ENCODE measurements at places on chromosomes 12 and 14.

GRCh38 chr12:24997970-24998582 lies 49.2 kb upstream of the BCAT1 start:
- no peak for DNase-seq

- no peak for DNase-seq
Observed at GRCh38 chr12:89384050-89384758, 31.9 kb upstream of the DUSP6 start.

DNA sequence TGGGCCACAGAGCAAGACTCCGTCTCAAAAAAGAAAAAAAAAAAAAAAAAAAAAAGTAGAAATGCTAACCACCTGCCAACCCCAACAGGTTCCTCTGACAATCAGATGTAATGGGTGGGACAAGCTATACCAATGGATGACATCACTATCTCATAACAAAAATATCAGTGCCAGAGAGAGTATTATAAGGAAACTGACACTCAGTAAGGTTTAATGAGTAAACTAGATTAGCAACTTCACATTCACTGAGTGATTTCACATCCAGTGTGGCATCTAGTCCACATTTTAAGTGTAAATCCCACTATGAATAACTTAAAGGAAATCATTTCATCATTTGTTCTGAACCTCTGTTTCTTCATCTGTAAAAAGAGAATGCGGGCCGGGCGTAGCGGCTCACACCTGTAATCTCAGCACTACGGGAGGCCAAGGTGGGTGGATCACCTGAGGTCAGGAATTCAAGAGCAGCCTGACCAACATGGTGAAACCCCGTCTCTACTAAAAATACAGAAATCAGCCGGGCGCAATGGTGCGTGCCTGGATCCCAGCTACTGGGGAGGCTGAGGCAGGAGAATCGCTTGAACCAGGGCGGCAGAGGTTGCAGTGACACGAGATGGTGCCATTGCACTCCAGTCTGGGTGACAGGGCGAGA lies 1.8 kb downstream of the SART3 start:
- DNase-seq: no peak

DNA sequence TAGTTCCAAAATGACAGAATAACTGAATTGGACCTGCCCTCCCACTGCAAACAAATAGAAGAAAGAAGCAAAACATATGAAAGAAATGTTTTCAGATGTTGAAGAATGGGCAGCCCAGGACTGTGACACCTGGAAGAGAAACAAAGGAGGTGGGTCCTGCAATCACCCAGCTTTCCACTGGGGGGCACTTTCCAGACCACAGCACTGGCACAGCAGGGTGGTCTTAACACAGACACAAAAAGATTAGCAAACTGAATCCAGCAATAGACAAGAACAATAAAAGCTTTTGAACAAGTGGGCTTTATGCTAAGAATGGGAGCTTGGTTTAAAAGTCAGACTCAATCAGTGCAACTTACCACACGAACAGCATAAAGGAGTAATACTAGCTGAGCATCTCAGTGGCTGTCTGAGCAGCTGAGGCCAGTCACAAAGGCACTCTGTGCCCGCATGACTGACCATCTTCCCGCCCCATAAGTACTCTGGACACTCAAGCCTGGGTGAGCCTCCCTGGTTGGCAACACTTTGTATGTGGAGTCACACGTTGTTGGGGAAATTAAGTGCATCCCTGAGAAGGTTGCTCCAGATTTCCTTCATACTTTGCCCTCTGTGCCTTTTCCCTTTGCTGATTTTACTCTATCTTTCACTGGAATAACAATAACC lies 27.7 kb downstream of the JKAMP start:
- no peak for DNase-seq

DNA sequence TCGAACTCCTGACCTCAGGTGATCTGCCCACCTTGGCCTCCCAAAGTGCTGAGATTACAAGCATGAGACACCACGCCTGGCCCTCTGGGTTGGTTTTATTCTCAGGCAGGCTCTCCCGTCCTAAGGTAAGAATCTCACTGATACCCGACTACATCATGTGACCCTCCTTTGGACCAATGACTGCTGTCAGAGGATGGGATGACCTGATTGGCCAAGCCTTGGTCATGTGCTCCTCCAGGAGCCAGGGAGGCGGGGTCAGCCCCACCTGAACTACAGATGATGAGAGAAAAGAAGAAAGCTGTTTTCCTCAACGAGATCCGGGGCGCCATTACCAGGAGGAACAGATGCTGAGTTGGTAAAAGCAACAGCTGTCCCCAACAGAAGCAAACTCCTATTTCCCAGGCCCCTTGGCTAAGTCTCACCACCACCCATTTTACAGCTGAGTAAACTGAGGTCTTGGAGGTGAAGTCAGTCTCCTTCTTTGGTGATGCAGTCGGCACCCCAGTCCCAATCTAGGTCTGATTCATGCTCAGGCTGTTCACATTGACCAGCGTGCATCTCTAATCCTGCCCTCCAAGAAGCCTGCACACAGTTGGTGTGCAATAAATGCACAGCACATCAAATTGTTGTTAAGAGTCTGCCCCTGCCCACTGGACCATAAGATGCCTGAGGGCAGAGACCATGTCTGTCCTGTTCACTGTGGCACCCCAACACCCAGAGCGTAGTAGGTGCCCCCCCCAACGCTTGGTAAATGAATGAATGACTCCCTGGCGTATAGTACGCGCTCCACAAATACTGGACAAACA lies 118.8 kb downstream of the SCARB1 start:
- DNase-seq: no peak

GRCh38 chr12:86659985-86660384 lies 403.8 kb upstream of the MGAT4C start:
- DNase-seq: no peak

- no peak for DNase-seq
Observed at GRCh38 chr12:124549629-124550028, 17.8 kb downstream of the NCOR2 start.

GRCh38 chr12:57456145-57456700 lies 1.1 kb downstream of the INHBE start:
- DNase-seq: no peak

GRCh38 chr14:95417492-95417891 lies 97.8 kb upstream of the CLMN start:
- DNase-seq: no peak

GRCh38 chr12:69062621-69063237 lies 129.8 kb upstream of the CPM start:
- no peak for DNase-seq

DNA sequence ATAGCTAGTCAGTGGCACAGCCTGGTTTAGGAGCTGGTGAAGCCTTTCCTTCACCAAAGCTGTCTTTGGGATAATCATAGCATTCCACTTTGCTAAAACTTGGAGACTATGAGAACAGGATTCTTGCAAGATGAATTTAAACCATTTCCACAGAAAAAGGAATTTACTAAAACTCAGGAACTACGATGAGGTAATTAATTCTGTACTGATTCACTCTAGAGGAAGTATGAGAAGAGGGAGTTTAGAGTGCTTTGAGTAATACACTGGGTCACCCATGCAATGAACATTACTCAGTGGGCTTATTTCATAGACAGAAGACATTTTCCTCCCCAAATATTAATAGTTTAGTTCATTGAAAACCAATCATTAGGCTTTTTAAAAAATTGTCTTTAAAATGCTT lies 73.0 kb downstream of the RMST start:
- no peak for DNase-seq

DNA sequence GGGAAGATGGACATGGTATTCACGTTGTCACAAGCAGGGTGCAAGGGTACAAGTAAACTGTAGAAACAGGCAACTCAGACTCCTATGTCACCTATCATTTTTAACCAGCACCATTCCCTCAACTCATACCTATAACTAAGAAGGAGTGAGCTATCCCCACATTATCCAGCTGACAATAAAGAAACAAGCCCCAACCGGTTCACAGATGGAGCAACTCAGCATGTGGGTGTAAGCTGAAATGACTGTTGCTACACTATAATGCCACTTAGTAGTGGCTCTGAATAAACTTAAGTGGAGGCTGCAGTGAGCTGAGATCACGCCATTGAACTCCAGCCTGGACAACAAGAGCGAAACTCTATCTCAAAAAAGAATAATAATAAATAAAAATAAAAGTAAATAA lies 829.5 kb upstream of the MDGA2 start:
- no peak for DNase-seq

- no peak for DNase-seq
Observed at GRCh38 chr14:103155010-103155409, 31.7 kb downstream of the TNFAIP2 start.

- no peak for DNase-seq
Observed at GRCh38 chr12:13199592-13199991, 3.1 kb downstream of the EMP1 start.

- no peak for DNase-seq
Observed at GRCh38 chr14:64573109-64573508, 23.3 kb downstream of the PPP1R36 start.
